ENCODE measurements at places on chromosomes 7 and 10.
A peak's percentile ranks its signal among the peaks of the same experiment; 100 is the strongest.

GRCh38 chr10:104899779-104900178, 258.7 kb downstream of the SORCS3 start:
- DNase-seq, result no peak

- DNase-seq, result no peak
These were observed 433.6 kb downstream of the ACTR3B start for GRCh38 chr7:153193144-153193595.

DNA sequence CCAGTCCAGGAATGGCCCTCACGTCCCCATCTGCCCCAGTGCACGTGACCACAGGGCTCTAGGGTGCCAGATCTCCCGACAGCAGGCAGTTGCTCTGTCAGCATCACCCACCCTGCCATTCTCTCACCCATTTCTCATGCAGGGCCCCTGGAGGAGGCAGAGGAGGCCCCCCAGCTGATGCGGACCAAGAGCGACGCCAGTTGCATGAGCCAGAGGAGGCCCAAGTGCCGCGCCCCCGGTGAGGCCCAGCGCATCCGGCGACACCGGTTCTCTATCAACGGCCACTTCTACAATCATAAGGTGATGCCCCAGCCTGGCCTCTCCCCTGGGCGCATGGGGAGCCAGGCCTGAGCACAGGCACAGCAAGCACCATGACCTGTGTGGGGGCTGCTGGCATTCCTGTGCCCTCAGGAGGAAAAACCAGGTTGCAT, 6.1 kb upstream of the DEPP1 start:
- no peak for DNase-seq

DNA sequence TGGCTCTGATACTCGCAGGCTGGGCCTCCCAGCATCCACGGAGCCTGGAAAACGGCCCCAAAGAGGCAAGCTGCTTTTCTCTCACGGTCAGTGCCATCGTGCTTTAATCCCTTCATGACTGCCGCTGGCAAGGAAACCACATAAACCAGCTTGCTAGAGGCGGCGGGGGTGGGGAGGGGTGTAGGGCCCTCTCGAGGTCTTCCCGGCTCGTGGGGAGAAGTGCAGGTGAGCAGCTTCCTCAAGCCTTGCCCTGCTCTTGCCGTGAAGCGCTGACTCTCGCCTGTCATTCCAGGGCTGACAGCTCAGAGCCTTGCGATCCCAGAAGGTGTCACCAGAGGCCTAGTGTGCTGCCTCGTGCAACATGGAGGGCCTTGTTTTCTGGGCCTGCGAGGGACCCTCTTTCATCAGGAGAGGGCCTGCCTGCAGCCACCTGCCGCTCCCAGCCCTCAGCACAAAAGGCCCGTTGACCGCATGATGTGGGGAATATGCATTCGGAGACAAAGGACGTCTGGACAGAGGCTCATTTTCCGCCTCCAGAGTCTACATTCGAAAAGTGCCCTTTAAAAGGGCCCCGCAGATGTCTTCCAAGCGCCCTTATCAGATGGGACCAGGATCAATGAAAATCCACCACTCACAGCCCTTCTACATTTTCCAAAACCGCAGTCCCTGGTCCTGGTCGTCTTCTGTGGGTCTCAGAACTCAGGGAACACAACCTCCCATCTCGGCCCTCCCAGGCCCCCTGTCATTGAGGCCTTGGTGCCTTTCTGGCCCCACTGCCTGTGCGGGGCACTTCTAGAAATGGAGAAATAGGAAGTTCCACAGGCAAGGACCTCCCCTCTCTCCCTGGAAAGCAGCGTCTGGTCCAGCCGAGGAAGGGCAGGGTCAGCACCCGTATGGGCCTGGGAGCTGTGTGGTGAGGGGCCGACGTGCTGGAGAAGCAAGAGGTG, 58.7 kb downstream of the ZRANB1 start:
- no peak for DNase-seq

GRCh38 chr10:5629303-5630111, 36.9 kb downstream of the ASB13 start:
- DNase-seq, result peak; percentile 82

GRCh38 chr7:140284062-140284461, 107.3 kb upstream of the KDM7A start:
- DNase-seq, result no peak

DNA sequence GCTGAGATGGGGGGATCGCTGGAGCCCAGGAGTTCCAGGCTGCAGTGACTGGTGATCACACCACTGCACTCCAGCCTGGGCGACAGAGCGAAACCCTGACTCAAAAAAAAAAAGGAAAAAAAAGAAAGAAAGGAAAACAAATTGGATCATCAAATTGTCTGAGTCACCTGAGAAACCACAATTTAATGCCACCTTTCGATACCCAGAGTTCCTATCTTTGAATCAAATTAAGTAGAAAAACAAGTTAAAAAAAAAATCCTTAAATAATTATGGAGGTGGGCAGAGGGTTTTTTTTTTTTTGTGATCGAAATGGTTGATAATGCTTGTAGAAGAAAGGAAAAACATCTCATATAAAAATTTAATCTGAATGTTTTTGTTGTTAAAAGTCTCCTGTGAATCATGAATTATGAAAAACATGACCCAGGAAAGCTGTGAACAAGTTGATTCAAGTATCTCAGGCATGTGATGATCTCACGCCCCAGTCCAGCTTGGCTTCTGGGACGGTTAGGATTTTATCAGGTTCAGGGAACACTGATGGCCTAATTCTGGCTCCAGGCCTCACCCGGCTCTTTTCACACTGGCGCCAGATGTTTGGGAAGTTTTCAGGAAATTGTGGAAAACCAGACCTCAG, 25.3 kb upstream of the CUX1 start:
- DNase-seq, result no peak

DNA sequence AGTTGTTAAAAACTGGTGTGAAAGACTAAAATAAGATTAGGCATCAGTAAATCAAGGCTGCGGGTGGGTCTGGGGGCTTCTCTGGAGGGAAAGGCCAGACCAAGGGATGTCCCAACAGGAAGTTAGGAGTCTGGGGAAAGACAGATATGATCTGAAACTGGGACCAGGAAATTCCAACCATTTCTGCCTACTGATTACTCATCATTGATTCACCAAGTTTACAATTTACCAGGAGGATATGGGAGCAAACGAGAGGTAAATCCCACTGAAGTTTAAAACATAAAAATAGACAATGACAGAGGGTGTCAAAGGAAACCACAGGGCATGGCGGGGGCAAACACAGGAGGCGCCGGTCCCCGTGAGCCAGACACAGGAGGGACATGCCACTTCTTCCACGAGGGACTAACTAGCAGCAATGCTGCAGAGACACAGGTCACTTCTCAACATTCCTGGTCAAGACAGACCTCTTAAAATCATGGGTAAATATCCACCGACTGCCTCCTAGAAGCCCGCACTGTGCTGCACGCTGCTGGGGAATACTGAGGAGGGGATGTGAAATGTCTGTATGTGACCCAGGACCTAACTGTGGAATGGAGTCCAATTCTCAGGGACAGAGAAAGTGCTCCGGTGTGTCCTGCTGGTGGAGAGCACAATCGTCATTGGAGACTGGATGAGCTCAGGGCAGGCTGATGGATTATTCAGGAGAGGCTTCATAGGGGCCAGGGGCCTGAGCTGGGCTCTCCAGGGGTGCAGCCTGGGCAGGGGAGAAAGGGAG, 153.4 kb upstream of the KLF14 start:
- DNase-seq, result no peak

DNA sequence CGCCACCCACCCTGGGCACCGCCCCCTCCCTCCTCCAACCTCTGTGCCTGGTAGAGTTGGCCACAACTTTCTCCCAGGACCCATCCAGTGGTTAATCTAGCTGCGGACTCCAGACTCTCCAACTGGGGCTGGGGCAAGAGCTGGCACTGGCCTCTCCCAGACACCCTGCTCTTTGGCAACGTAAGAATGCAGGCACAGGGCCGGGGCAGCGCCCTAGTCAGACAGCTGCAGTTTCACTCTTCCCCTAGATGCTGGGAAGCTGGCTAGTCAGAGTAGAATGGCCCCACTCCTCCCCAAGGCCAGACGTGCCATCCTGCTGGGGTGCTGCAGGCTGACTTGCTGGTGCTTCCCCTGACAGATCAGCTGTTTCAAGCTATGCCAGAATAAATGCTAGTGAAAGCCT, 22.1 kb downstream of the HSPA12A start:
- DNase-seq, result no peak

DNA sequence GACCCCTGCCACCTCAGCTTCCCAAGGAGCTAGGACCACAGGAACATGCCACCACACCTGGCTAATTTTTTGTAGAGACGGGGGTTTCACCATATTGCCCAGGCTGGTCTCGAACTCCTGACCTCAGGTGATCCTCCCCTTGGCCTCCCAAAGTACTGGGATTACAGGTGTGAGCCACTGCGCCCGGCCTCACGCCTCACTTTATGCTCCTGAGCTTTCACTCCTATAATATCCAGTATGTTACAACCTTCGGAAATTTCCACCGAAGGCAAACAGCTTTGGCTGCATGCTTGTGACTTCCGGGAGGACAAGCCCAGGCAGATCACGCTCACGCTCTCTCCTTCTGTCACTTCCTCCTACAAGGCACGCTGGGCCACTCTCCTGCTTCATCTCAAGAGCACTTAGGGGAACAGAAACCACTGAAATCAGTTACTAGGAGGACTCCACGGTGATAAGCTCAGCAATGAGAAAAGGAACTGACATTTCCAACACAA, 4.4 kb upstream of the MAD1L1 start:
- DNase-seq, result no peak

- no peak for DNase-seq
These were observed 68.8 kb upstream of the IFRD1 start for GRCh38 chr7:112381311-112382091.

GRCh38 chr7:24717694-24718320, 39.5 kb downstream of the GSDME start:
- DNase-seq, result no peak

DNA sequence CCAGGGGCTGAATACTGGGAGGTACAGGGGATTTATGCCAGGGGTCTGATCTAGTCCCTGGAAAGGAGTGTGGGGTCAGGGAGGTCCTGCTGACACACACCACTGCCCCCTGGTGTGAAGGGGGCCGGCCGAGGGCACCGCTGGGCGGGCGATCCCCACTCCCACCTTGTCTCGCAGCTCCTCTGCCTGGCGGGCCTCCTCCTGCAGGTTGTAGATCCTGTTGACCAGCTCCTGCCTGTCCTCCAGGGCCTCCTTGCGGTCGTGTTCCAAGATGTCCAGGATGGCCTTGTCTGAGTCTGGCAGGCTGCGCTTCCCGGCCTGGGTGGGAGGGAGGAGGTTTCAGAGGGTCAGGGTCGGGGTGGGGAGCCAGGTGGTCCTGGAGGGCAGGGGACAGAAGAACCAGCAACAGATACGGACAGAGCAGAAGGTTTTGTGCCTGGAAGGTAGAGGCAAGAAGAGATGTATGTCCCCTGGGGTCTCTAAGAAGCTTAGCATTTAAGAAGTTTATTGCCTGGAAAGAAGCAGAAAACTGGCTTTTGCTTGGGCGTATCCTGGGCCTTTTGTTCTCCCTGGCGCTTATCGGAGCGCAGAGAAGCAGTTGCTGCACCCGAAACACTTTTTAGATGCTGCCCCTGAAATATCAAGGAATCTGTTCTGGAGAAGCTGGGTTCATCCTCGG, 94.5 kb upstream of the GNA12 start:
- no peak for DNase-seq

DNA sequence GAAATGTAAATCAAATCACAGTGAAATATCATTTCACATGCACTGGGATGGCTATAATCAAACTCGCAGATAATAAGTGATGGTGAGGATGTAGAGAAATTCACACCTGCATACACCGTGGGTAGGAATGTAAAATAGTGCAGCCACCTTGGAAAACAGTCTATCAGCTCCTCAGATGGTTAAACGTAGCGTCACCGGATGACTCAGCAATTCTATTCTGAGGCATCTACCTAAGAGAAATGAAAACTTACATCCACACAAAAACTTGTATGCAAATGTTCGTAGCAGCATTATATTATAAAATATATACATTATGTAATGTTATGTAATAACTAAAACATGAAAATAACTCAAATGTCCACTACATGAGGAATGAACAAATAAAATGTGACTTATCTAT, 38.9 kb downstream of the SH3PXD2A start:
- no peak for DNase-seq

GRCh38 chr10:62077330-62078015, 176.0 kb downstream of the ARID5B start:
- DNase-seq, result no peak

DNA sequence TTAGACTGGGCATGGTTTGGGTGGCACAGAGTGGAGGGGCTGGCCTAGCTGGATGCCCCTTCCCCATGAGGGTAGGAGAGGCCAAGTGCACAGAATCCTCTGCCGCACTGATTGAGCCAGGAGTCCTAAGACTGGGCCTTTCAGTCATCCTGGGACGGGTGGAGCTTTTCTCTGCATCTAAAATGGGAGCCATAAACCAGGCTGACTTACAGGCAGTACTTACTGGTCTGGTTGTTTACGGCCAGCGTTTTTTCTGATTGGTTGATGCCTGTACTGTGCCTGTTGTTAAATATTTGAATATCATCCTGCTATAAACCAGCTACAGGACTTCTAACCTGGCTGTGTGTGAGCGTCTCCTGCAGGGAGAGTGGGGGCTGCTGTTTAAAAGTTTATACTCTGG, 107.8 kb downstream of the CDH23 start:
- no peak for DNase-seq

DNA sequence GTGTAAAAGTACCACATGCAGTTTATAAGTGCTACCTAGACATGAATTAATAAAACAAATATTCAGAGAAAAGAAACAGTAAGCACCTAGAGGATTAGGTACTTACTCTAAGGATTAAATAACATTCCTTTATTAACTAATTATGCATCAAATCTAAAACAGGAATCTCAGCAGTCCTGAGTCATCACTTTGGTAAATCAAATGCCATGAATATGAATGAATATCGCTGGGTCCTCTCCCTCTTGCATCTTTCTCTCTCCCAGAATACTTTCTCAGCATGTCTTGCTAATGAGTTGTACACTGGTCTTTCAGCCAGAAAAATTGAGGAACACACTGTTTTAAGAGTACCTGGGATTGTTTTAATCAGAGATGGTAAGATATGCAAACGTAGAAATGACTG, 225.5 kb upstream of the NFE2L3 start:
- no peak for DNase-seq

DNA sequence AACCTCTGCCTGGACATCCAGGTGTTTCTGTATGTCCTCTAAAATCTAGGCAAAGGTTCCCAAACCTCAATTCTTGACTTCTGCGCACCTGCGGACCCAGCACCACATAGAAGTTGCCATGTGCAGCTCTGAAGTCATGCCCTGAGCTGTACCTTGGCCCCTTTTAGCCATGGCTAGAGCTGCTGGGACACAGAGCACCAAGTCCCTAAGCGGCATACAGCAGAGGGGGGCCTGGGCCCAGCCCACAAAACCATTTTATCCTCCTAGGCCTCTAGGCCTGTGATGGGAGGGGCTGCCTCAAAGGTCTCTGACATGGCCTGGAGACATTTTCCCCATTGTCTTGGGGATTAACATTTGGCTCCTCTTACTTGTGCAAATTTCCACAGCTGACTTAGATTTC, 14.6 kb downstream of the TMEM243 start:
- no peak for DNase-seq
